Anterior cingulate cortex (tissue), 58 donors: ENCODE measurements at places on chromosomes 2 and 18.
A peak's percentile ranks its signal among the peaks of the same experiment; 100 is the strongest.

GRCh38 chr2:225457482-225457881 is 58.0 kb downstream of the NYAP2 start:
- no peak for DNase-seq

DNA sequence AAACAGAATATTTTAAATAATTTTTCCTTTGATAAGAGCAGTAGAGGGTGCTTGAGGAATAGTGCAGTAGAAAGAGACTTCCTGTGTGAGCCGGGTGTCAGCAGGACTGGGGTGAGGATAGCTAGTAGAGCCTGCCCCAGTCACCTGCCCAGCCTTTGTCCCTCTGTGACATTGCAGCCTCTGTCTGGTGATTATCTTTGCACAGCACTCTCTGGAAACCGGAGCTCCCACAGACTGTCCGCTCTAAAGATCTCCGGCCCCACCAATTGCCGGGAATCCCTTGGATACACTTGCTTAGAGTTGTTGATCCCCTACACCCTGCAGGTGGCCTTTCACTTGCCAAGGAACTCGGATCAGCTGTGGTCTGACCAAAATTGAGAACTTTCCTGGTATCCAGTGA is 1081.3 kb upstream of the TMEFF2 start:
- DNase-seq = no peak

- DNase-seq = no peak
Observed at GRCh38 chr2:144102386-144102785, 417.5 kb downstream of the ZEB2 start.

GRCh38 chr2:35989503-35989902 is 366.1 kb upstream of the CRIM1 start:
- no peak for DNase-seq

DNA sequence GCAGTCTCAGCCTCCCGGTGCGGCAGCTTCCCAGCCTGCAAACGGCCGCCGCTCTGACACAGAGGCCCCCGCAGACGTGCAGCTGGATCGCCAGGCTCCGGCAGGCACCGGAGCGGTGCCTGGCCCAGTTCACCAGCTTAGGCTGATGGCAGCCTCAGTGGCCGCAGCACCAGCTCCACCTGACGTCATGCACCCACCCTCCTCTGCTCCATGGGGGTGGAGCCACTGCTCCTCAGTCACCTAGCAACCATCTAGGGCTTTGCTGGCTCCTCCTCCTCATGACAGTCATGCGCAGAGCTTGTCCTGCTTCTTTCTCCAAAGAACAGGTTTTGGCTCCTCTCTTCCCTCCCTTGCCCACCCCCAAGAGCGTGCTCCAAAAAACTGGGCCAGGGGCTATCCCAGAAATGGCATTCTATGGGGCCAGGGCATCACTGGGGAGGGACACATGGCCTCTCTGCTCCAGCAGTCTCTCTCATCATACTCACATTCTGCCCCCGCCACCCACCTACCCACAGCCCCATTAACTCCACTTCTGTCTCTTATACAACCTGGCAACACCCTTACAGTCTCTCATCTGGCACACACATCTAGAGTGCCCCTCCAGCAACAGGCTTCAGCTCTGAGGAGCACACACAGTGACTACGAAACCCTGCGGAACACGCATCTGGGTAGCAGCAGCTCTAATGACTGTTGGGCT is 5.5 kb downstream of the DCTN1 start:
- DNase-seq = peak; percentile 97

DNA sequence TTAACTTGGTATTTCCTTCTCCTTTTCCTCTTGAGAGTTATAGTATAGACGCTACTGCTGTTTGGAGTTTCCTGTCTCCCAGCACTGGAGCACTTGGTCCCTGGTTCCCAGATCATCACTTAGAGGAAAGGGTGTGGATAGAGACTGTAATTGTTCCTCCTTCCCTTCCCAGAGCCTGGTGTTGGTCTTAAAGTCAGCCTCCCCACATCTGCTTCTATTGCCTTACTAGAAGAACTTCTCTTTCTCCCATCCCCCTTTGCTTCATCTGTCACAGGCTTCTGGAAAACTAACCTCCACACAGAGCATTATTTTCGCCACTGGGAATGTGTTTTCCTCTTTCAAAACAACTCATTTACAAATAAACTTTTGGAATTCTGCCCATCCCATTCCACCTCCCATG is 131.0 kb downstream of the CCDC85A start:
- DNase-seq = no peak

DNA sequence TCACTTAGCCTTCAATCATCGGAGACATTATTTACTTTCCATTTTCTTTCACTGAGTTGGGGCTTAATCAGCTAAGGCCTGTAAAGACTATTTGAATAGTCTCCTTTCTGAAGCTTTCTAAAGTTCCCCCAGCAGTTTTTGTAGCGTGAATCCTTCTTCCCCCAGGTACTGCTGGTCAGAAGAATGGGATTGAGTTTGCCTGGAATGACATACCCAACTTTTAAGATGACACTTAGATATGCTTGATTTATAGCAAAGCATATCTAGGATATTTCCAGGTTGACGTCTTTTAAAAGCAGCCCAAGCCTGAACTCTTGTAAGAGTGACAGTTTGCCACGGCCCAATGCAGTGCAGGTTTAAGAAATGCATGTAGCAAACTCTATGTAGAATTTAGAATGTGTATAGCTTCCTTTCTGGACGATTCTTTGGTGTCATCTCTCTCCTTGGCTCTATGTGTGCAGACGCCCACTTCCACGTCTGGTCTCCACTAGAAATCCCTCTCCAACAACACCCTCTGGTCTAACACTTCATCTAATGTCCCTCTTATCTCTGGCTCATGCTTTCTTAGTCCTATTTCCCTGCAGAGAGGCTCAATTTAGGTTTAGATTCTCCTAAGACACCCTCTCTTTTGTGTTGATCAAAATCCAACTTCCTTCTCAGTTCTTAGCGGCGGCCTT is 175.0 kb upstream of the CYRIA start:
- no peak for DNase-seq
